ENCODE measurements at places on chromosomes 6 and 20. TPM values are rescaled to one million over a fixed set of nuclear protein-coding genes. Genes with fewer than 3 reads are reported as not detected.

Gene LST1
- polyA plus RNA-seq = not detected

Gene GLP1R
- polyA plus RNA-seq = not detected

Gene RBPJL
- polyA plus RNA-seq = not detected

Gene GSTA2
- not detected for polyA plus RNA-seq

Gene ADGB
- polyA plus RNA-seq = not detected

Gene SPDEF
- not detected for polyA plus RNA-seq

Gene TRDN
- polyA plus RNA-seq = not detected

Gene HMGN3
- 430 TPM for polyA plus RNA-seq

Gene UBE2C
- not detected for polyA plus RNA-seq

Gene PROKR2
- polyA plus RNA-seq = not detected

Gene GLO1
- polyA plus RNA-seq = 81.8 TPM

Gene GPR63
- 129 TPM for polyA plus RNA-seq

Gene EBF4
- polyA plus RNA-seq = not detected

Gene ERVFRD-1
- polyA plus RNA-seq = not detected

Gene CFB
- polyA plus RNA-seq = 0.34 TPM
